ENCODE measurements at places on chromosomes 7 and 10.

- no peak for DNase-seq
Observed at GRCh38 chr10:86401588-86402282, 35.1 kb upstream of the GRID1 start.

- no peak for DNase-seq
Observed at GRCh38 chr10:30683496-30683895, 53.9 kb upstream of the LYZL2 start.

GRCh38 chr7:79064187-79064823, 389.2 kb downstream of the MAGI2 start:
- no peak for DNase-seq

DNA sequence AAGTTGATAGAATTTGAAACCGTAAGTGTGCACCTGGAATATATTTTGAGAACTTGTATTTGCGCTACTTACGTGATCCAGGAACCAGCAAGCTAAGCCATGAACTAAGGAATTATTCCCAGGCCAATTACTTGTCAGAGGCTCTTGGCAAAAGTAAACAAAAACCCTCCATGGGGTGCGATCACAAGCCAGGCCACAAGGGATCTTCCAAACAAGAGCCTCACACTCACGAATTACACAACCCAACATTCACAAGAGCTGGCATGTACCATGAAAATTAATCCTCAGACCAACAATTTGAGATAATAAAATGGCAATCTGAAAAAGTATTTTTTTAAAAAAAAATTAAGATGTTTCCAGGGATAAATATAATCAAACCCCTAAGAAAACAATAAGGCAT, 467.0 kb upstream of the AKR1E2 start:
- no peak for DNase-seq

DNA sequence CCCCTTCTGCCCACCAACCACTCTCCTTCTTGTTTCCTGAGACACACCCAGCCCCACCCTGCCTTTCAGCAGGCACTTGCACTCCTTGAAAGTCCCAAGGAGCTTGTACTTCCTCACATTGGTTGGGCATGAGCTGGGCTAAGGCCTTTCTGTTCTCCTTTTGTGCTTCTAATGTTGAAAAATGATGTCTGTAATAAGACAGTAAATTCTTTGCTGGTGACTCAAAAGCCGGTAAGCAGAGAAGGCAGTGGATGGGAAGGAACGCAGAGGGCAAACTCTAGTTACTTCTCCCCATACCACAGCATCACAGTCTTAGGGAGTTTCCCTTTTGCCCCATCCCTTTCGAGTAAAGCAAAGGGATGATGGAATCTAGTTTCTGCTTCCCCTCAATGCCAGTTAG, 185.6 kb downstream of the PLXNA4 start:
- no peak for DNase-seq

GRCh38 chr10:12504176-12504575, 154.8 kb downstream of the CAMK1D start:
- no peak for DNase-seq

DNA sequence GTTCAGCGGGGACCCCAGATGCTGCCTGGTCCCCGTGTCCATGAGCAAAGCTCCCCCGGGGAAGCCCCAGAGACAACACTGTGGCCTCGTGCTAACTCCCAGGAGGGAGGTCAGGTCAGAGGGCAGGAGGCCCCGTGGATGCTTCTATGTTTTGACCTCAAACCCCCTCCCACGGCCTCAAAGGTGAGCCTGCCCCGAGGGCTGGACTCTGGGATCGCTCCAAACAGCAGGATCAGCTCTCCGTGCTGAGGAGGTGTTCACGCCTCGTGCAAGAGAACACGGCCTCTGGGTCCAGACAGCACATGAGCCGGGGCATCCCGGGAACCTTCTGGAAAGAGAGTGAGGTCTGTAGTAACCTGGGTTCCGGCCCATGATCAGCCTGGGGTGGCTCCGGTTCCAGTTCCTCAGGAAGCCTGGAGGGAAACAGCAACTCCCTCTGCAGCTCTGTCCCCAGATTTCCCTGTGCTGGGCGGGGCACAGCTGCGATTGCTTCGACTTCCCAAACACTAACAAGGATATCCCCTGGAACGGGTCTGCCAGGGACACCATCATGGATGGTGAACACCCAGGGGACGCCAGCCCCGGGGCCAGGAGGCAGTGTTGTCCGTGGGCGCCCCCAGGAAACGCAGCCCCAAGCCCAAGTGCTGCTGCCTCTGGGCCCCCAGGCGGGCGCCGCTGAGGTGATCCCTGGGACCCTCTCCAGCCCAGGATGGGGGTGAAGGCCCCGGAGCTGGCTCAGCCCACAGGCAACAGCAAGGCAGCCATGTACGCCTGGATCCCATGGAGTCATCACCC, 18.0 kb upstream of the INPP5A start:
- no peak for DNase-seq

DNA sequence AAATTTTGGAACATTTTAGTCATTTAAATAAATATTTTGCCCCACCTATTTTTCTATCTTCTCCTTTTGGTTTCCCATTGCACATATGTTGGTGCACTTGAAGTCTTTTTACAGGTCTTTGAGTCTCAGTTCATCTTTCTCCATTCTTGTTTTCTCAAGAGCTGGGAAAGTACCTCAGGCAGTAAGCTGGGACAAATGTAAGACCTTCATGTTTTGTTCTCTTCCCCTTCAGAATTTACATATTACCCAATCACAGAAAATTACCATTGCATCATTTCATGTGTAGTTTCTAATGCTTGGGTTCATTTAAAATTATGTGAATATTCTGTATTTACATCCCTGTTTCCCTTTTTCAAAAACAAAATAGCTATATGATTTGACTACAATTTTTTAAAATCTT, 1150.0 kb upstream of the POT1 start:
- DNase-seq: no peak

GRCh38 chr7:124698964-124699363, 66.6 kb downstream of the GPR37 start:
- DNase-seq: no peak

DNA sequence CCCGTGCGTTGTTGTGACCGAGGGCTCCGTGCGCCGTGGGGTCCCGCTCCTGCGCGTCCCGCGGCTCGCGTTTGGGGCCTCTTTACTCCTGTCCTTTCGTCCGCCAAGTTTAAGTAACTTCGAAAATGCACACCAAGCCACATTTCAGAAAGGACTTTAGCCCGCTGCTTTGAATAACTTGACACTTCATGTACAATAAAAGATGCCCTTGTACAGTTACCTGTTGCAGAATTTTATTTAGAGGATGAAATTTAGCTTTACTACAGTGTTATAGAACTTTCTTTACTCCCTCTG, 459 bp downstream of the SUGCT start:
- no peak for DNase-seq

- DNase-seq: no peak
Observed at GRCh38 chr10:97517096-97517750, 18.5 kb downstream of the UBTD1 start.

- no peak for DNase-seq
Observed at GRCh38 chr7:17985473-17986239, 42.0 kb downstream of the PRPS1L1 start.

GRCh38 chr10:128485701-128486235, 359.5 kb upstream of the MKI67 start:
- no peak for DNase-seq

GRCh38 chr7:30733691-30734090, 18.2 kb upstream of the INMT start:
- DNase-seq: no peak
